Inflammatory macrophage treated with lipopolysaccharide for 4 hours (primary cell): ENCODE measurements at places on chromosomes 11 and 22.
A peak's percentile ranks its signal among the peaks of the same experiment; 100 is the strongest.

- no peak for DNase-seq
Observed at GRCh38 chr22:48403521-48404403, 1423.9 kb downstream of the BRD1 start.

DNA sequence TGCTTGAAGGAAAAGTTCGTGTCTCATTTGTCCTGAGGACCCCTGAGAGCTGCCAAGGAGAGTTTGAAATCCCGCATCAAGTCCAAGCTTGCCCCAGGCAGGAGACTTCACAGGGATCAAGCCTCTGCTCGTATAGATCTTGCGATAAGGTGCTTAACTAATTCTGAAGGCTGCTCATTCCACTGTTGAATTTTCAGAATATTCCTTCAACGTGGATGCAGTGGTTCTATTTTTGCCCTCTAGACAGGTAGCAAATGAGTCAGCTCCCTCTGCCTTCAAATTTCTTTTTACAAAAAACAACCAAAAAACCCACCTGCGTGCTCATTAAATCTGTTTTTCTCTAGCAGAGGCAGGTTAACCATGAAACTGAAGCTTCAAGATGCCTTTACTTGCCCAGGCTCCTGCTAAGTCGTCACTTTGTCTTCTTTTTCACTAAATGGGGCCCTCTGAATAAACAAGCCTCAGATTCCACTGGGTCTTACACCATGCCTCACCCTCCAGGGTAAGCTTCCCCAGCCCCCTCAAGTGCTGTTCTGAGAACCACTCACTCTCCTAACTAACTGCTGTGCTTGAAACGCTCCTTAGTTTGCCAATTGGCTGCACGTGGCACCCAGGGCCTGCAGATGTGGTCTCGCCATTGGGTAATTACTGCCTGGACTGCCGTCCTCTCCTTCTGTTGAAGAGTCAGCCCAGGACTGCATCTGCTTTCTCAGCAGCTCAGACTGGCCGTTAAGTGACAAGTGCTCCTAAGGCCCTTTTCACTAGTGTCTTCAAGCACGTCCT, 105.0 kb downstream of the TRPC6 start:
- DNase-seq: no peak

- peak; percentile 18 for DNase-seq
Observed at GRCh38 chr11:35487532-35488078, 37.8 kb downstream of the PAMR1 start.

DNA sequence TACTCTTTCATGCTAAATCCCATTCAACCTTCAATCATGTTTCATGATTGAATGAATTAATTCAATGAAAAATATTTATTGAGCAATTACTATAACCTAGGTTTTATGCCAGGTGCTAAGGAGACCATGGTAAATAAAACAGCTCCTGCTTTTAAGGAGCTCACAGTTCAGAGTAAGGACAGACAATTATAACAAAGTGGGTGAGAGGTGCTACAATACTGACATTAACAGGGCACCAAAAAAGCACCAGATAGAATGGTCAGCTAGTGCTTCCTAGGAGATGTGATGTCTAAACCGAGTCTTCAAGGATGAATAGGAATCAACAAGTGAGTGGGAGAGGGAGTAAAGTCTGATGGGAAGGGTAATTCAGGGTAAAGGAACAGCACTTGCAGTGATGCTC, 366.7 kb downstream of the SOX6 start:
- DNase-seq: no peak

- DNase-seq: no peak
Observed at GRCh38 chr11:114251815-114252337, 44.3 kb upstream of the NNMT start.

DNA sequence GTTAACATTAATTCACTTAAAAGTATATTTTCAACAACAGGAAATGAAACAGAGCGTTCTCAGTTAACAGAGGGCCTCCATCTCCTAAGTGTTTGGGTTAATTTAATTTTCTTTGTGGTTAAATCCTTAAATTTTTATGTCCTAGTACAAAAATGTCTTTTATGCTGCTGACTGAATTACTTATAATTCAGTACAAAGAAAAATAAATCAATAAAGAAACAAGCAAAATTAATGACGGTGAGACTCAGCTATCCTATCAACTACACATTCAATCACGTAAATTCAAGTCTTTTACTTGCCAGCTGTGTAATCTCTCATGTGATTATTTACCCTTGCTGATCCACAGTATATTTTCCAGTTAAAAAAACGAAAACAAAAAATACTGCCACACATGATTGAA, 81.4 kb downstream of the BBOX1 start:
- no peak for DNase-seq
